Kidney epithelial cell (primary cell): ENCODE measurements at places on chromosomes 3 and 15.

GRCh38 chr15:61639491-61639890 is 410.4 kb upstream of the RORA start:
- DNase-seq, result no peak

DNA sequence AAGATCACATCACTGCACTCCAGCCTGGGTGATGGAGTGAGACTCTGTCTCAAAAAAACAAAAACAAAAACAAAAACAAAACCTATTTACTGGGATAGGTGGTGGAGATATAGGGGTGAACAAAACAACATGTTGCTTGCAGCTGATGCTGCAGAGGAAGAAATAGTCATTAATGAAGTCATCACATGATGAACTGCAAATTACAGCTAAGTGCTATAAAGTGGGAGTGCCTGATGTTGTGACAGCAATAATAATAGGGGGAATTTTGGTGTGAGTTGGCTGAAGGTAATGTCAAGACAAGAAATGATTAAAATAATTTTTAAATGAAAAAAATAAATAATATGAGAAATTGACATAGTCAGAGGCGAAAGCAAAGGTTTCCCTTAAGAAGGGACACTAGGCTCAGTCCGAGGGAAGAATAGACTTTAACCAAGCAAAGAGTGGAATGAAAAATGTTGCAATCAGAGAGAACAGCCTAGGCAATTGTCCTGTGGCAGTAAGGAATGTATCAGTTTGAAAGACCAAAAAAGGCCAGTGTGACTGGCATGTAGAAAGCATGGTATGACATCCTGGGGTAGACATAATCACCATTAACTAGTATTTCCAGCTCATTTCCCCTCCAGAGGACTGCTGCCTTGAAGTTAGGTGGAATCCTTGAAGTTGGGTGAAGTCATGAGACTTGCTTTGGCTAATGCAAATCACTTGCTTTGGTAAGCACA is 14.7 kb upstream of the PIK3CB start:
- DNase-seq, result no peak

DNA sequence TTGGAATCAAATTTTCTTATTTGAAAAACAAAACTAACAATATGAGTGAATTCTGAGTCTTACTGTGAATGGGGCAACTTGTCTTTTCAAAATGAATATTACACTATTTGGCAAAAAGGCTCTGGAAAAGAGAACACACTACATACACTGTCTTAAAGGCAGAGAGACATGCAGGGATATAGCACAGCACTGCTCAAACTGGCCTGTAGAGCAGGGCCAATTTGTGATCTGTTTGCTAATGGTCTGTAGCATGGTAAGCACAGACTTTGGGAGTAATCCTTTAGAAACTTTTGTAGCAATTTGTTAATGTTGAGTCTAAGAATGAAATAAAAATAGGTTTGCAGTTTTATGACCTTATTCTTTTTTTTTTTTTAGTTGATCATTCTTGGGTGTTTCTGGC is 679.8 kb upstream of the SGO1 start:
- DNase-seq, result no peak

DNA sequence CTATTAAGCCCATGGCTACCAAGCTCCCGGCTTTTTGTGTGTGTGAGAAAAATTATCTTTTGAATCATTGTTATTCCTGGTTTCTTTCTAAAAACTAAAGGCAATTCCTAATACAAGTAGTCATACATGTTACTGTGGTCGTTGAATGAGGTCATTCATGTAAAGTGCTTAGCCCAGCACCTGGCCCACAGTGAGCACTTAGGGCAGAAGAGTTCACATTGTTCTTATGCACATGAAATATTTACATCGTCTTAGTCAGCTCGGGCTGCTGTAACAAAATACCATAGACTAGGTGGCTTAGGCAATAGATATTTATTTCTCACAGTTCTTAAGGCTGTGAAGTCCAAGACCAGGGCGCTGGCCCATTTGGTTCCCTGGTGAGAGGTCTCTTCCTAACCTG is 216.1 kb downstream of the SHQ1 start:
- DNase-seq, result no peak

DNA sequence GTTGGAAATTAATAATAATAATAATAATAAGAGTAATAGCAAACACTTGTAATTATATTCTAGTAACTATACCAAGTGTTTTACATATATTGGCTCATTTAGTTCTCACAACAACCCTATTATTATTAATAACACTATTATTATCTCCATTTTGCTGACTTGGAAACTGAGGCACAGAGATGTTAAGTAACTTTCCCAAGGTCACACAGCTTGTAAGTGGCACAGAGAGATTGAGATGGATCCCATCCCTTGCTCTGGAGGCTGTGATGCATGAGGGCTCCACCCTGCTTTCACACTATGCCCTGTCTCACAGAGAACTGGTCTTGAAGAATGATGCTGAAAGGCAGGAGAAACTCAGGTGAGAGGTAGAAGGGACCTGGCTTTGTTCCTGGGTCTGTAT is 31.9 kb downstream of the TRIM42 start:
- no peak for DNase-seq

GRCh38 chr3:197800379-197800778 is 9.3 kb downstream of the LRCH3 start:
- no peak for DNase-seq

DNA sequence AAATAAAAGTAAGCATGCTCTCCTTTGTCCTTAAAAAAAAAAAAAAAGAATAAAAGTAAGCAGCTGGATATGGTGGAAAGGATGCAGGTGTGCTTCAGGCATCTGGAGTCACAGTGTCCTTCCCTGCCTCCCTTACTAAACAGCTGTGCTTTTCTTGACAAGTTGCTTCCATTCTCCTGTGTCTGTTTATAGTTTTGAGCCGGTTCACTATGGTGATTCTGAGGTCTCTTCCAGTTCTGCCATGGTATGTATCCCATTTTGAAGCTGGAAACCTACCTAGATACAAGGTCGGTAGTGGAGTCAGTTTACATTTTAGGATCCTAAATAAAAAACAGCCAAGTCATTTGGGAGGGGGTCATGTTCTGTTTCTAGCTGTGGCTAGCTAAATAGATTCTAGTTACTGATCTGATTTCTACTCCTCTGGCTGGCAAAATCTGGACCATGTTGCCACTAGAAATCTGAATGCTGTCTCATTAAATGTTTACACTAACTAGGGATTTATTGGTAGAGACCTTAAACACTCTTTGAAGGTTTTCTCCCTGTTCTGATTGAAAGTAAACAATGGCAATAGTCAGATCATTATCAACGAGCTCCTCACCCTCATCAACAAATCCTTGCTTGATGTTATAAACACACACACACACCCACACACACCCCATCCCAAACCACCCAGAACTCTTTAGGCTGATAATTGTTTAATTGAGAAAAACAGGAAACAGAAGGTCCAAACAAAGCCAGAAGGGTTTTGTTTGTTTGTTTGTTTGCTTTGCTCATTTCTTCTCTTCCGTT is 7.9 kb downstream of the TNFSF10 start:
- DNase-seq, result no peak

DNA sequence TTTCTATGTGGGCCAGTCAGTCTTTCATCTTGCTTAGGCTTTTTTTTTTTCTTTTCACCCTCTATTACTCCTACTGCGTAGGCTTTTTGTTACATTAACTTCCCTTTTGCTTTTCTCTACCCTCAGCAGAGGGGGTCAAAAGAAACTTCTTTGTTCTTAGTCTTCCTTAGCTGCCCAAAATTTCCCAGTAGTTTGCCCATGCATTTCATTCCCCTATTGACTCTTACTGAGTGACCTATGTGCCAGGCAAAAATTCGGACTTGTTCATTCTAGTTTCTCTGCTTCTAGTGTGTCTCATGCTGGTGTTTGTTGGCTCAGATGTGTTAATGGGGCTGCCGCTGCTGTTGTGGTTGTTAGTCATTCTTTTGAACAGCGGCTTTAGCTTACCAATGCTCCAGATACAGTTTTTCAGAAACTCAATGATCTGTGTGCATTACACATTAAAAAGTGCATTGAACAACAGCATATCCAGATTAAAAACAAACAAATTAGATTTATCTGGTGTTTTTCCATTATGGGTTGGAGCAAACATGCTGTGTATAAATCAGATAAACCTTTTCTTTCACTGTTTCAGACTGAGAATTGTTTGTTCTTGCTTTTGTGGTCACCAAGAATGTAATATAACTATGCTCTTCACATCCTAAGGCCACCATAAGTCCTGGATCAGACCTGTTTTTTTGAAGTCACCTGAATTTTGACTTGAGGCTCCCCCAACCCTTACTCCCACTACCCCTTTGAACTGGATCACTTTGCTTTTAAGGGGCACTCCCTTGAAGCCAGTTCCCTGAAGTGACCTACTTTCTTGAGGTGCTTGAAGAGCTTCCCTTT is 43.1 kb downstream of the PDE8A start:
- peak; percentile 53 for DNase-seq

DNA sequence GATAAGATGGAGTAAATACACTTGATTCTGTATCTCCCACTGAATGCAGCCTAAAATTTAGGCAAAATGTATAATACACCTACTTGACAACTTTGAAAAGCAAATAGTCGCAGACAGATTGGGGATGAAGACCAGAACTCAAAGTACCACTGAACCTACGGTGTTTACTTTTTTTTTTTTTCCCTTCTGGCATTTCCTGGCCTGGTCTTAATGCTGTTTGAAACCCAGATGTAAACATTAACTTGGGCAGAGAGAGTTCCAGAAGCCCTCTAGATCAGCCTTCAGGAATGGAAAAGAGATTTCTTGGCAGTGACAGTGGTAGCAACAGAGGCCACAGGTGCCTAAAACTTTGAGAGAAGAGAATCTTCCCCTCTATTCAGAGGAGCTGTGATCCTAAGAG is 27.8 kb downstream of the ALPK3 start:
- no peak for DNase-seq

- DNase-seq, result no peak
Observed at GRCh38 chr3:120052677-120053076, 41.6 kb downstream of the GSK3B start.

DNA sequence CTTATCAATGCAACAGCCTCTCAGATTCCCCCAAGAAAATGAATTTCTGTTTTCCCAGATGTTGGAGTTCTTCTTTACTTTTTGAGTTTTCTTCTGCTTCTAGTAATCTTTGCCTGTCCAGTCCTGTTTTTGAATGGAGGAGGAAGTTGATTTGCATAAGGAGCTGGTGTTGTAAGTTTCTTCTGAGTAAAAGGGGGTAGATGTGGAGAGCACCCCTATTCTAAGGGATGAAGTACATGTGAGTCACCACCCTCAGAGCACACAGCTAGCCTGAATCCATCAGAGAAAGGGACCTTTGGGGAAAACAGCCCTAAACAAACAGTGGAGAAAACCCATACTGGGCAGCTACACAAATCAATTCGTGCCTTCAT is 34.5 kb downstream of the ACAA1 start:
- DNase-seq, result no peak

DNA sequence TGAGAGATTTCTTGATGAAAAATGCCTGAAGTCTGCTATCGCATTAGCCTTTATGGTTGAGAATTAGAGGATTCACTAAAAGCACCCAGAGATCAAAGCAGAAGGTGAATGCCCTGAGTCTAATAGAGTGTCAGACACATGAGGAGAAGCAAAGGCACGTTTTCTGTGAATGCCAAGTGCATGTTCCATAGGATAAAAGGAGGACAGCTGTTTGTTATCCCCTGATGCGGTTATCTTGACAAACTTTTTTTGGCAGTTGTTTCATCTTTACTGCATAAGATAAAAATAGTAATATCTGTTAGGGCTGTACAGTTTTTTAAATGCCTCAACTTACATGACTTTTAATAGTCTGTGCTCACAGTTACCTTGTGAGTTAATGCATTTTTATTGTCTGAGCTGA is 65.3 kb upstream of the CD96 start:
- DNase-seq, result no peak

- DNase-seq, result no peak
Observed at GRCh38 chr3:28110869-28111268, 130.6 kb upstream of the CMC1 start.

- DNase-seq, result no peak
Observed at GRCh38 chr3:88025001-88025552, 33.7 kb downstream of the CGGBP1 start.

GRCh38 chr15:45263854-45264253 is 11.8 kb downstream of the SLC28A2 start:
- DNase-seq, result no peak
